ENCODE measurements at places on chromosomes 6 and 20.

- DNase-seq = no peak
Observed at GRCh38 chr6:20605061-20605460, 70.8 kb downstream of the CDKAL1 start.

- DNase-seq = no peak
Observed at GRCh38 chr20:22243067-22243466, 341.3 kb downstream of the FOXA2 start.

DNA sequence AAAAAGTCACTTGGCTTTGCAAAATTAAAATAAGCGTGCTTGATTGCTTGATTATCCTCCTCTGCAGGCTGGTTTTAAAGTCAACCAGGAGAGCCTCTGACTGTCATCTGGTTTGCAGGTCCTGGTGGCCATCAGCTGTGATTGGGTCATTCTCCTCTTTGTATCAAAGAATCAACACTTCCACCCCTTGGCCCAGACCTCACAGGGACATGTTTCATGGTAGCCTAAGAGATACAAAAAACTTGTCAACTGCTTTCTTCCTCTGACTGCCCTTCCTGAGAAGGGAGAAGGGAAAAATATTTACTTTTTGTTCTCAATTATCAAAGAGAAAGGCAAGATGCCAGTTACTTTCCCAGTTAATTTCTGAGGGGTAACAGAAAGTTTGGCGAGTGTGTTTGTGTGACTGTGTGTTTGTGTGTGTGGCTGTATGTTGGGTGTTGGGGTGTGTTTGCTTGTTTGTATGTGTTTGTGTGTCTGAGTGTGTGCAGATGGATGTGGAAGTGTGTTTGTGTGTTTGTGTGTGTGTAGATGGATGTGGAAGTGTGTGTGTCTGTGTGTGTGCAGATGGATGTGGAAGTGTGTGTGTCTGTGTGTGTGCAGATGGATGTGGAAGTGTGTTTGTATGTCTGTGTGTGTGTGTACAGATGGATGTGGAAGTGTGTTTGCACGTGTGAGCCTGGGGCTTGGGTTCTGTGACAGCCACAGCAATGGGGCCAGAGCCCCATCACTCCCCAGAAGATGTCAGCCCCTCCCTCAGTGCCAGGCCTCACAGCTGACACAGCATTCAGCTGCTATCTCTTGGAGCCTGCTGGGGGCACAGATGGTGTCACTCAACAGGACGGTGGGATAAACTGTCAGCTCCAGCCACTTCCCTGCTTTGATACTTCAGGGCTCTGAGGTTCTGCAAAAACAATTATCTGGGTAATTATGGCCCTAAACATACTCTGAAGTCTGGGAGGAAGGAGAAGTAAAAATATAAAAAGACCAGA lies 98.6 kb upstream of the RNF24 start:
- no peak for DNase-seq

DNA sequence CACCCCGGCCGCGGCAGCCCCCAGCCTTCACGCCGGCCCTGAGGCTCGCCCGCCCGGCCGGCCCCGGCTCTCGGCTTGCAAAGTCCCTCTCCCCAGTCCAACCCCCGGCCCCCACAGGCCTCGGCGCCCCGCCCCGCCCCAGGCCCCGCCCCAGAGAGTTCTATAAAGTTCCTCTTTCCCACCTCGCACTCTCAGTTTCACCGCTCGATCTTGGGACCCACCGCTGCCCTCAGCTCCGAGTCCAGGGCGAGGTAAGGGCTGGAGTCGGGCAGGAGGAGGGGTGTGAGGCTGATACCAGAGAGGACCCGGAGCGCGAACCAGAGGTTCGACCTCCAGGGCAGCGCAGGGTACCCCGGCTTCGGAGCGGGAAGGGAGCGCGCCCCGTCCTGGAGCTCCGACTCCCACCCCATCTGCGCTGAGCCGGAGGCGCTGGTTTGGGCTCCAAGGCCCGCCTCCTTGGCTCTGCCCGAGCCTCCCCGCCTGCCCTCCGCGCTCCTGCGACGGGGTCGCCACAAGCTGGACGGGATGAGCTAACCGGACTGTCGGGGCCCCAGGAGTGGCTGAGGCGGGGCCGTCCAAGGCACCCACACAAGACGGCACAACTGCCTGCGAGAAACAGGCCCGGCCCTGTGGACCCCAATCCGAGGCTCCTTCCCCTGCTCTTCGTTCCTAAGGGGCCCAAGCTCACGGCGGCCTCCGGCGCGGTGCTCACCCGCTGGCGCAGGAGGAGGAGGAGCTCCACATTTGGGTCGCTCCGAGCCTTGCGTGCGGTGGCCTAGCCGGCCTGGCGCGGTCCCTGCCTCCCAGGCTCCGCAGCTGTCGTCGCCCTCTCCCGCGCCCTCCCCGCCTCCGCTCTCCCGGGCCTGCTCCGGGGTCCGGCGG lies at the start of gene IRF4:
Gene IRF4 (plus strand): TSS at position 194 of the 882 bp plus-strand sequence. CDS start 1,401 bp downstream, outside the sequence.
- DNase-seq = no peak

- no peak for DNase-seq
Observed at GRCh38 chr20:51516855-51517254, 25.7 kb downstream of the NFATC2 start.

GRCh38 chr20:11716239-11716944 lies 201.3 kb upstream of the BTBD3 start:
- peak; percentile 57 for DNase-seq

- DNase-seq = no peak
Observed at GRCh38 chr6:96836631-96837080, 621 bp downstream of the GPR63 start.

DNA sequence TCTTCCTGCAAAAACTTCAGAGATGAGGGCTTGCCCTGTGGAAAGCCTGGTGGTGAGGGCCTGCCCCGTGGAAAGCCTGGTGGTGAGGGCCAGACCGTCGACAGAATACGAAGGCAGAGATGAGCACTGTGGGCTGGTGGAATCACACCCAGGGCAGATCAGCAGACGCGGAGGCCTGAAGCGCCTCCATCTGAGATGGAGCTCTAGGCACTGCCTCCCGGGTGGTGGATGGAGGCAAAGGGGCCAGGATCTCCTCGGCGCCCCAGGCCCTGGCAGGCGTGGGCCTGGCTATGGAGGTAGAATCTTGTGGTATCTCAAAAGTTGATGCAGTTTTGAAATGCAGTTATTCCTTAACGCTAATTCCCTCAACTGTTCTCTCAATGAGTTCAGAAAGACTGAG lies 104.8 kb downstream of the PSMB1 start:
- DNase-seq = no peak

- no peak for DNase-seq
Observed at GRCh38 chr20:54345301-54345724, 130.1 kb upstream of the DOK5 start.

- no peak for DNase-seq
Observed at GRCh38 chr6:38233161-38233791, 406.5 kb downstream of the BTBD9 start.

DNA sequence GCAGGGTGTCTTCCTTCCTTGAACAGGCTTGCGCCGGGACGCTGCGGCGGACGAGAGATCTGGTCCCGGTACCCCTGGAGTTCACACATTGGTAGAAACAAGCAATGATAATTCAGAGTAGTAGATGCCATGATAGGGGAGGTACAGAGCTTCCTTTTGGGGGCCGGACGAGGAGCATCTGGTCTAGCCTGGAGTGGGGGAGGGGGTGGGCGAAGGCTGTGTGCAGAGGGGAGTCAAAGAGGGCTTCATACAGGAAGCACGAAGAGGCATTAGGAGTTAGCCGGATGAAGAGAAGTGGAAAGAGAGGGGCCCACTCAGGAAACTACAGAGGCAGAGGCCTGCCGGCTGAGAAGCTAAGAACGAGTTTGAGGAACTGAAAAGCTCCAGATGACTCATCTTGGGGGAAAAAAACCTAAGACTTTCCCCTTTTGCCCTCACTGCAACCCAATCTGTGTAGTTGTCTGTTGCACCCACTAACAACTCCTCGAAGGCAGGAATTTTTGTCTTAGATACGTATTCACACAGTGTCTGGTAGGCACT lies 611 bp downstream of the CNPY3 start:
- no peak for DNase-seq

DNA sequence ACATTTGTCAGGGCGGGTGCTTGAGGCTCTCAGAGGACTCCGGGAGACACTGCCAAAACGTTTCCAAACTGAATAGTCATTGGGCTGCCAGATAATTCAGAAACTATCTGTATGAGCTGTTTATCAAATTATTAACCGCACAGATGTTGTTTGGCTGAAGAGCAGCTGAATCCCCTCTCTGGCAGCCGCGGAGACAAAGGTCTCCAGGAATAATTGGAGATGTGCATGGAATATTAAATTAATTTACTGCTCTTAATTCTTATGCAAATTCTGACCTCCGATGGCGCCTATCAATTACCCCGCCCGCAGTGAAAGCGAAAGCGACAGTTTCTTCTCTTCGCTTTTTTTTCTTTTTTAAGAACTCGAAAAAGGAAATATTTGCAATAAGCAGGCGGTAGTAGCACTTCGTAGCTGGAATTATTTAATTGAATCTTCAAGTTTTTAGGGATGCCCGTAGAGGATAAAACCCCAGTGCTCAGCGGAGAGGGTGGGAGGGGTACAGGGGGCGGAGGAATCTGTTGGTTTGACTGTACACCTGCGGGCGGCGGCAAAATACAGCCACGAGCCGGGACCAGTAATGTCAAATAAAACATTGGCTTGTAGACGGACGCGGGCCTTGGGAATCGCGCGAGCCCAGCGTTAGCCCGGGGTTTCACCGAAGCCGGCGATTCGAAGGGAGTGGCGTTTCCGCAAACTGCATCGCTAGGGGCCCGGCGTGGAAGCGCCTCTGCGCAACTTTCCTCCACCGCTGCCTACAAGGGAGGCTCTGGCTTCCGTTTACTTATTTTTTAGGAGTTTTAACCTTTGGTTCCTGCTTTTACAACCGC lies 6.2 kb downstream of the LINC00237 start:
- no peak for DNase-seq

- DNase-seq = peak; percentile 28
Observed at GRCh38 chr20:54140927-54141566, 32.7 kb downstream of the CYP24A1 start.

DNA sequence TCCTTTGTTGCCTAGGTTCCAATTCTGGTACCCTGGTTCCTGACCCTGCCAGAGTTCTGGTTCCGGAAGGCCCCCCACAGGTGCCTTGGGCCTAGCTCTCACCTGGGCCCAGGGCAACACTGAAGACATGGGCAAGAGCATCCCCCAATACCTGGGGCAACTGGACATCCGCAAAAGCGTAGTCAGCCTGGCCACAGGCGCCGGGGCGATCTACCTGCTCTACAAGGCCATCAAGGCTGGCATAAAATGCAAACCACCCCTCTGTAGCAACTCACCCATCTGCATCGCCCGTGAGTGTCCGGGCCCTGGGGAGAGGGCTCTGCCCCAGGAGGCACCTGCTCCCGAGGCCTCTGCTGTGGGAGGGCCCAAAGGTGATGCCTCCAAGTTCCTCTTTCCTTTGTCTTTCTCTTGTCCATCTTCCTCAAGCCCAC lies at the start of gene ARMC12:
Gene ARMC12 (plus strand): TSS at position 51 of the 431 bp plus-strand sequence. CDS start 77 bp downstream, at position 128.
- DNase-seq = no peak

DNA sequence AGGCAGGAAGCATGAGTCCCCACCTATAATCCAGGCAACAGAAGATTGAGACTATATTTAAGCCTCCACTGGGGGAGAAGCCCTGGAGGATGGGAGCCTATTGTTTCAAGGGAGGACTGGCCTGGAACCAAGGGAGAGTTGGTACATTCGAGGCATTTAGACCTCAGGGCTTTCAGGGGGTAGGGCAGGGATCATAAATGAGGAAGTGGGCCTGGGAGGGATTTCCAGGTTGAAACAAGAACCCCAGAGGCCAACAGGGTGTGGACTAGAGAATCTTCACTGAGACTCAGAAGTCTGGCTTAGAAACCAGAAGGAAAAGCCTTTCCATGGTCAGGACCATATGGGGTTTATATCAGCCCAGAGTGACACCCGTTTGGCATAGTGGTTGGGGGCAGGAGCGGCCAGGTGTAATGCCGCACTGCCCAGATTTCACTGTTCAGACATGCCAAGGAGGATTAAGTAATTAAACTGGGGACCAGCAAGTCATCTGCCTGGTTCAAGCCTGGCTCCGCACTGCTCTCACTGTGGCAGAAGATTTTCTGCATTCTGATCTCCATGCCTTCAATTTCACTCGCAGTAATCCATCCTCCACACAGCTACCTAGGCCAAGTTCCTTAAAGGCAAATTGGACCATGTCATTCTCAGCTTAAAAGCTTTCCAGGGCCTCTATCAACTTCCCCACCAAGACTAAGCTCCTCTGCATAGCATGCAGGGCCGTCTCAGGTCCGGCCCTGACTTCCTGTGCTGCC lies 17.8 kb downstream of the LRFN2 start:
- no peak for DNase-seq

- peak; percentile 28 for DNase-seq
Observed at GRCh38 chr20:46520976-46521579, 7.7 kb upstream of the ZNF334 start.

DNA sequence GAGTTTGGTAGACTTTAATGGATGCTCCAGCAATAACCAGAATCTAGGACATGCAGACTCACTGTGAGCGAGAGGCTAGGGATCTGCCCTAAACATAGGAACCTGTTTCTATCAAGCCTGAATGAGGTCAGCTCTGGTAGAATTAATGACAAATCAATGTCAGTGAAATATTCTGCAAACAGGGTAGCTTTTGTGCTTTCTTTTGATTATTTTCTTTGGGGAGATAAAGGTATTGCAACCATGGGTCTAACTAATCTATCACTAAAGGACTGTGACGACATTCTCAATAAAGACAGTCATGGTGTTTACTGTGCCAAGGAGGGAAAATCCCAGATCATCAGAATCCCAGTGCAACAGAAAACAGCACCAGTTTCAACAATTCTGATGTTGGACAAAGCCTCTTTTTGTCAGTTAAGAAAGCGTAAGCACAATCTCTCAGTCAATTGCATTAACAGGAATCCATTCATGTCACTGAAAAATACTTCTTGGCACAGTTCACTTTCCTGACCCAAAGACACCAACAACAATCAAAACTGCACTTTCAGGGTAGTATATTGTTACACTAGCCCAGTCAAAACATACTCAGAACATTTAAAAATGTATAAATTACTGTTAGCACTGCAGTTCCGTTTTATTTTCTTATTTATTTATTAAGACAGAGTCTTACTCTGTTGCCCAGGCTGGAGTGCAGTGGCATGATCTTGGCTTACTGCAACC lies 36.8 kb upstream of the SMIM29 start:
- no peak for DNase-seq

- no peak for DNase-seq
Observed at GRCh38 chr6:37783856-37784584, 35.5 kb upstream of the ZFAND3 start.

DNA sequence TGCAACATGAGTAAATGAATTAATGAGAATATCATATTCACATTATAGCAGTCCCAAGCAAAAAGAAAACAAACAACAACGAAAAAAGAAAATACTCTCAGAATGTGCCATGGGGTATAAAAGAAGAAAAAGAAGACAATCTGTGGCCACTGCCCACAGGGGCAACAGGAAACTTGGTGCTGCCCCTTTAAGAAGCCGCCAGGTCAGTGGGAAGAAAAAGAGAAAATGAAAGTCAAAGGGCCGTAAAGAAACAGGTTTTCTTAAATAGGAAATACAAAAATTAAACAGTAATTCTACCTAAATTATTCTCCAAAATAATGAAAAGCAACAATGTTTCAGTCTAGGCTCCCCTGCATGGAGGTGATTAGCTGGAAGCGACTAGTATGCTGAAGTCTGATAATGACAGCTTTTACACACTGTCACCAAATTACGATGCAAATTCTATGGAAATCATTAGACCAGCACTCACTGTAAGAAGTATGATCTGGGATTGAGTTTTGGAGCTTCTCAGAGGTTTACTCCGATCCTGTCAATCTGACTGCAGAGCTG lies 23.6 kb downstream of the GMDS start:
- DNase-seq = peak; percentile 36

Data from H54 (cell line).